ENCODE measurements at places on chromosomes 7 and 10.

- DNase-seq = no peak
Measured at GRCh38 chr7:108132551-108133265, 2.5 kb upstream of the LAMB4 start.

GRCh38 chr7:6320791-6321190, 48.4 kb upstream of the CYTH3 start:
- no peak for DNase-seq

DNA sequence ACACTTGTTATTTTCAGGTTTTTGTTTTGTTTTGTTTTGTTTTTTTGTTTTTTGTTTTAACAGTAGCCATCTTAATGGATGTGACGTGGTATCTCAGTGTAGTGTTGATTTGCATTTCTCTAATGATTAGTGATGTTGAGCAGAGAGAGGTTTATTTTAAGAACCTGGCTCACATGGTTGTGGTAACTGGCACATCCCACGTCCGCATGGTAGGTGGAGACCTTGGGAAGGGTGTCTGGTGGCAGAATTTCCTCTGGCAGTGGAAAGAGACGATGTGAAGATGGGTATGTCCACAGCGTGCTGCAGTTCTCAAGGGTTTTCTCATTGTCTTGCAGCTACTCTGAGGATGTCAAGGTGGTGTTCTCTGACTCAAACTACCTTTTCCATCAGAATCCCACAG, 252.2 kb downstream of the GALNT17 start:
- no peak for DNase-seq

DNA sequence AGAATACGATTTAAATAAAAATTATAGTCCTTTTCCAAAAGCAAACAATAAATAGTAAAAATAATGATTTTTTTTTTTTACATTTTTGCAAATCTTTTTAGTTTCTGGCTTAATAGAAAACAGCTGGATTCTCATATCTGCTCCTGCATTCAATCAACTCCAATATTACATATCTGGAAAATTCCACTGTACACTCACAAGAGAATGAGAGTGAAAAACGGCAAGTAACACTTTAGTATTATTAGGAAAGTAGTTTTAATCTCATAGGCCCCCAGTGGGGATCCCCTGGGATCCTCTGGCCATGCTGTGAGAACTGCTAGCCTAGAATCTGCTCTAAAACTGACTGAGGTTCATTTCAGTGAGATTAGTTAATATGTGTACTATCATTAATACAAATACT, 128.6 kb upstream of the LRRN3 start:
- no peak for DNase-seq

- no peak for DNase-seq
Measured at GRCh38 chr10:102705531-102705930, 8.7 kb downstream of the ARL3 start.
